ENCODE measurements at places on chromosomes 2 and 18.

GRCh38 chr2:214376618-214377285 is 34.1 kb upstream of the VWC2L start:
- no peak for DNase-seq

GRCh38 chr2:57614988-57615387 is 431.6 kb upstream of the VRK2 start:
- no peak for DNase-seq

- DNase-seq = no peak
Measured at GRCh38 chr2:24102677-24103076, 18.0 kb upstream of the TP53I3 start.

DNA sequence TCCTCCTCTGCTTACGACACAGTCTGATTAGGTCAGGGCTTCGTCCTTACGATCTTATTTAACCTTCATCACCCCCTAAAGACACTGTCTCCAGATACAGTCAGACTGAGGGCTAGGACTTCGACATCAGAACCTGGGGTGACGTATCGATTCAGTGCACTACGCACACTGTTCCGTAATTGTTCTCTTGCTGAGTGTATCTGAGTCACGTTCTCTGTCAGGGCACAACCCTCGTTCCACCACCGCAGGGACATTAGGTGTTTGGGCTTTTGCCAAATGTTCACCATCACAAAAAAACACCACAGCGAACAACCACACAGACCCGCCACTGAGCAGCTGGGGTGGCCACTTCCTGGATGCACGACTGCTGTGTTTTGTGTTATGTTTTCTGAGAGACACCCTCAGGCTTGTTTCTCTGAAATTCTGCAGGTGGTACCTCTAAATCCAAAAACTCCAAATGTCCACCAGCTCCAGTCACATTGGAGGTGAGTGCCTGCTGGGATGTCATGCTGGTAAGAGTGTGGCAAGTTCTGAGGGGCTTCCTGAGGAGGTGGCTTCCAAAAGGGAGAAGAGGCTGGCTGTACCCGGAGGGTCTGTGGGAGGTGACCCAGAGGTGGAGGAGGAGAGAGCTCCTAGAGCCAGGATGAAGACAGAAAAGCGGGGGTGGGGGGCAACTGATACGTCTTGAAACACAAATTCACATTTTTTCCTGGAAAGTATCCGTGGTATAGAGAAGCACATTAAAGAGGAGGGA is 66.6 kb downstream of the ADNP2 start:
- DNase-seq = no peak

- DNase-seq = no peak
Measured at GRCh38 chr2:86631846-86632485, 8.3 kb upstream of the RNF103 start.

DNA sequence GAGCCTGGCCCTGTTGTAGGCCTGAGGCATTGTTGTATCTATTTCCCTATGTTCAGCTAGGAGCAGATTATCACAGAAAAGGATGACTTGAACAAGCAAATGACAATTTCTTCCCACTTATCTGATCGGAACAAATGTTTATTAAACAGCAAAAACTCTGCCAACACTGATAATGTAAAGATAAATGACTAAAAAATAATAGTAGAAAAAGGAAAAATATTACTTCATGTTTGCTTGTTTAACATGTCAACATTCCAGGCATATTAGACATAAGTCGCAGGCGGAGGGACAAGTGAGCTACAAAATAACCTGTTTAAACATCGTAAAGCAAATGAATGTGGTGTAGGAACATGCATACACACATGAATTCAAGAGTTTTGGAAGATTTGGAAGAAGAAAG is 257.9 kb downstream of the TMX3 start:
- no peak for DNase-seq

DNA sequence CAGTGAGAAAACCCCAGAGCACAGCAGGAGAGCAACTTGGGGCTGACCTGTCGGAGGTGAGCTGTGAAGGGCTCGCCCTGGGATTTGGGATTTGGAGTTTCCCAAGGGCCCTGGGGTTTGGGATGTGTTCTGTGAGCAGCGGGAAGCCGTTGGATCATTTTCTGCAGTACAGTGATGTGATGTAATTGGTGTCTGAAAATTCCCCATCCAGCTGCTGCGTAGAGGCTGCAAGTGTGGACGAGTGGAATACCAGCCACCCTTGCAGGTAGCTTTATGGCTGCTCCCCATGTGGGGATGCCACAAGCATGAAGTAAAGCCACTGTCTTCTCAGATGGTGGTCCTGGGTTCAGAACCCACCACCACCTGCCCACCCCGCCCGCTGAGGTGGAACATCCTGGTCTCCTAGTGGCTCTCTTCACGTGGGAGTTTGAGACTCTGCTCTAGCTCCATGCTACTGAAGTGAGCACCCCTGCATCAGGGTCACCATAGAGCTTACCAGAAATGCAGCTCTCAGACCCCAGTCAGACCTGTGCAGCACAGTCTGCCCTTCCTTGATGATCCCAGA is 15.0 kb downstream of the IMPA2 start:
- DNase-seq = no peak

GRCh38 chr2:237714690-237715458 is 83.7 kb upstream of the RBM44 start:
- no peak for DNase-seq

- DNase-seq = no peak
Measured at GRCh38 chr2:216047397-216047796, 34.0 kb upstream of the MREG start.

GRCh38 chr18:79251021-79251420 is 144.7 kb upstream of the NFATC1 start:
- DNase-seq = no peak

GRCh38 chr2:68383778-68384177 is 18.7 kb downstream of the PLEK start:
- DNase-seq = no peak

DNA sequence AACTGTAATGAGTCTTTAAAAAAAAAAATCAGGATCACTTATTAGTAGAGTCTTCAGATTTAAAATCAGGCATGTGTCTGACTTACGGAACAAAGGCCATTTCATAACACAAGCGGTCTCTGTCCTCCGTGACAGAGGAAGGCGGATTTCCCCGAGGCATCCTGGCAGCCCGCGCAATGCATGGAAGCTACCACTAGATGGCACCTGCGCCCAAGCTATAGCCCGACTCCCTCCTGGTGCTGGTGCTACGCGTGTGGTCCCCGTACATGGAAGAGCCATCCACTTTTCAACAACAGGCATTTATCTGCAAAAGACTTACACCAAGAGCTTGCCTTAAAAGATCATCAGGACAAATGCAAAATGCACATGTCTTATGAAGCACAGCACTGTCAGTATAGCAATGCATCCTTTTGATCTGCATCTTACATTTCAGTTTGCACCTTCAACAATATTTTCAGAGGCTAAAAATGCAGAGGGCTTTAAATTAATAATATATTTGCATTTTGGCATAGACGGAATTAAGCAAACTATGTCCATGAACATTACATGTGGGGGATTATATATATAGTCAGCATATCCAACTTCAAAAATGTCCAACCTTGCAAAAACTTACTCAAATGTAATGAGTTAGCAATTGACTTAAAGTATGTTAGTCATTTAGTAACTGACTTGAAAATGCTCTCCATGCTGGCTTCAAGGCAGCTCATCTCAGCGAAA is 96.0 kb downstream of the ZNF516 start:
- DNase-seq = peak; percentile 80

DNA sequence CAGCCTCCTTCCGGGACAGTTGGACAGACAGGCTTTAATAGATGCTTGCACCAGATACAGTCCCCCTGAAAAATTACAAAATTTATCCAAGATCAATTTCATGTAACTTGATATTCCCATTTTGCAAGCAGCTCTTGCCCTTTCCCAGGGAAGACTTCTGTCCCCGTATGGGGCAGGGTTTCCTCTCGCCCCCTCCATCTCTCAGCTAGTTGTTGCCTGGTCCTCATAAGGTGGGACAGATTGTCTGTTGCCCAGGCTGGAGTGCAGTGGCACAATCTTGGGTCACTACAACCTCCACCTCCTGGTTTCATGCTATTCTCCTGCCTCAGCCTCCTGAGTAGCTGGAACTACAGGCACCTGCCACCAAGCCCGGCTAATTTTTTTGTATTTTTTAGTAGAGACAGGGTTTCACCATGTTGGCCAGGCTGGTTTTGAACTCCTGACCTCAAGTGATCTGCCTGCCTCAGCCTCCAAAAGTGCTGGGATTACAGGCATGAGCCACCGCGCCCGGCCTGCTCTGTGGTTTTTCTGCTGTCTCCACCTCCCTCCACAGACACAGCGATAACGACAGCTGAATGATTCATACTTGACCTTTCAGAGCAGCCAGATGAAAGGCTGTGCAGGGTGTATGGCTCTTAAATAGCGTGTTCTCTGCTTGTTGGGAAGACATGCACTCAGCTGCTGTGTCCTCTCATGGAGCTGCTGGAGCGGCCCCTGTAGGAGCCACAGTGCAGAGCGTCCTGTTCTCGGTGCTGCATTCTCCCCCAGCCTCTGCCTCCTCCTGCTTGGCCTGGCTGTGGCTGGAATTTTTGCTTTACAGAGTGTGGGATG is 61.4 kb downstream of the TTC39C start:
- DNase-seq = peak; percentile 74

- no peak for DNase-seq
Measured at GRCh38 chr2:12816379-12817306, 99.9 kb downstream of the TRIB2 start.

- peak; percentile 27 for DNase-seq
Measured at GRCh38 chr18:63216516-63217311, 102.9 kb downstream of the BCL2 start.

- DNase-seq = no peak
Measured at GRCh38 chr2:219612577-219613286, 14.7 kb upstream of the SLC4A3 start.

DNA sequence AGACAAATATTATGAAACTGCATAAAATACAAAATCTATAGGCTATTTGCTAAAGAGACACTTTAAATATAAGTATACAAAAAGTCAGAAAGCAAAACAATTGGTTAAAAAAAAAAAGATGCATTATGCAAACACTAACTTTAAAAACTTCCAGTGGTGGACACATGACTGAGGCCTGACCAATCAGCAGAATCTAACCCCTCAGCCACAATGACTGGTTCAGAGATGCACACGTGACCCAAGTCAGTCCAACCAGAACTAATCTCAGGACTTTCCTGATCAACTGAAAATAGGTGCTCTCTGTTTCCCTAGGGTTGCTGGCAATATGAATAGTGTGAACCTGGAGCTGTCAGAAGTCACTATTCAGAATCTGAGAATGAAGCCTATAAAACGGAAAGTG is 22.7 kb downstream of the DNER start:
- DNase-seq = no peak

- DNase-seq = no peak
Measured at GRCh38 chr2:147594038-147594437, 250.8 kb upstream of the ACVR2A start.

DNA sequence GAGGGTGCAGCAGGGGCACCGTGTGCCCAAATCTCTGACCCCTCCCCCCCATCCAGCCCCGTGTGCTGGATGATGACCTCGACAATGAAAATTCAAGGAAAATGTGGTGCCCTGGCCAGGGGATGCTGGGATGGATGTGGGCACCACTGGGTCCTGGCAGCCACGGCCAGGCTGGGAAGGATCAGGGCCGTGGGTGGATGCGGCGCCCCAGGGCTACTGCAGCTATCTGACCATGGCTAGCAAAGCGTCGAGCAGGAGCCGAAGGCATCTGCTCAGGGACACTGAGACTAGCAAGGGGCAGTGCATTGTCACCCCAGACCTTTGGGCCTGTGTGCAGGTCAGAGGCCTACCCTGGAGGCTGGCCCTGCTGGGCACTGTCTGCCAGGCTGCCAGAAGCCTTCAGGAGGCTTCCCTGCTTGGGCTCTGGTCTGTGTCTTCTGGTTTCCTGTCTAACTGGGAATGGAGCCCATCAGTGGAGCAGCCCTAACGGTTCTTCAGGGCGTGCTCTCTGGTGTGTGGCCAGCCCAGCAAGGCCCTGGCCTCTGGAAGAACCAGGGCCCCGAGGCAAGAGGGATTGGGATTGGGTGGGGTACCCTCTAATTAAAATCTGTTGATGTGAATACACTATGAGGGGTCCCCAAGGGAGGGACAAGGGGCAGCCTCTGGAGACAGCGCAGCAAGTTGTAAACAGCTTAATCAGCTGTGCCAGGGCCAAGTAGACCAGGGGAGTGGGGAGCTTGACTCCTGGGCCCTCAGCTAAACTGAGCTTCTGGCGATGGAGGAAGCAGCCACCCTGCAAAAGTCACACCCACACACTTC is 98.0 kb downstream of the STPG4 start:
- DNase-seq = no peak

- no peak for DNase-seq
Measured at GRCh38 chr2:143551971-143552650, 422.9 kb downstream of the ARHGAP15 start.
